ENCODE measurements at places on chromosomes 2 and 18.
A peak's percentile ranks its signal among the peaks of the same experiment; 100 is the strongest.

- no peak for DNase-seq
Measured at GRCh38 chr2:95058466-95058988, 33.0 kb downstream of the MAL start.

- no peak for DNase-seq
Measured at GRCh38 chr2:114170070-114170469, 272.4 kb upstream of the DPP10 start.

DNA sequence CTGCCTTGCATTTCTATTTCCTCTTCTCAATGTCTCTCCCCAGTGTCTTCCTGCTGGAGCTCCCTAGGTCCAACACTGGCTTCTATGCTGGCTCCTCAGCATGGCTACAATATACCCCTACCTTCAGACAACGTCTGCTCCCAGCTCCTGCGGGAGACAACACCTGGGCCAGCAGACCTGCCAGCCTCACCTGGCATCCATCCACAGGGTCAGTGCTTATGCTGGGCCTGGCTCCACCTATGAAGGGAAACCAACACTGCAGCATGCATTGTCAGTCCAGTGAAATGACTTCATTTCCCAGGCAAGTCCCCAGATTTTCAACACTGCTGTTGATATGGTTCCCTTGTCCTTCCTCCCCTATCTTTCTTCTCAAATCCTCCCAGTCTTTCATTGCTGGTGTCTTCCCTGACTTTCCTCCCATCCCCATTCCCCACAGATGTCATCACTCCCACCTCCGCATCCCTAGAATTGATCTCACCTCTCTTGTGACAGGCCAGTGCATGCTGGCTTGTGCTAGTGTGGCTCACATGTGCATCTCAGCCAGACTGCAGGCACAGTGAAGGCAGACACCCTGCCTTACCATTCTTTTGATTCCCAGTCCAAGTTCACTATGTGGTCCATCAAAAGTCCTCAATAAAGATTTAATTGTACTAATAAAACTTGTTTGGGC lies 98.0 kb downstream of the MYO5B start:
- no peak for DNase-seq

DNA sequence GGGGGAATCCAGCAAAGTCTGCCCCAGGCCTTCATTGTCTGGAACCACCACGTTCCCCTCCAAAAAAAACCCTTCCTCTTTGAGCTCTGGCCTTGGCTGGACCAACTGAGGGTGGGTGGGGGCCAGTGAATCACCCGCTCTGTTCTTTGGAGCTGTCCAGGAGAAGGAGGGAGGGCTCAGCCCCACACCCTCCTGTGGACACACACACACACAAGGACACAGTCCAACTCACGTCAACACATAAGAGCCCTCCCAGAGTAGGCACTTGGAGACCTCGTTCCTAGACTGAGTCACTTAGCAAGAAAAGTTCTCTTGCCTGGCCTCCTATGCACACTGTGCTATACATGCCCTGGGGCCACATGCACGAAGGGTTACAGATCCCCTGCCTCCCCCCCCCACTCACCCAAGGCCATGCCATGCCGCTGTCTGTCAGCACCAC lies 1.2 kb upstream of the TNS1 start:
- no peak for DNase-seq

DNA sequence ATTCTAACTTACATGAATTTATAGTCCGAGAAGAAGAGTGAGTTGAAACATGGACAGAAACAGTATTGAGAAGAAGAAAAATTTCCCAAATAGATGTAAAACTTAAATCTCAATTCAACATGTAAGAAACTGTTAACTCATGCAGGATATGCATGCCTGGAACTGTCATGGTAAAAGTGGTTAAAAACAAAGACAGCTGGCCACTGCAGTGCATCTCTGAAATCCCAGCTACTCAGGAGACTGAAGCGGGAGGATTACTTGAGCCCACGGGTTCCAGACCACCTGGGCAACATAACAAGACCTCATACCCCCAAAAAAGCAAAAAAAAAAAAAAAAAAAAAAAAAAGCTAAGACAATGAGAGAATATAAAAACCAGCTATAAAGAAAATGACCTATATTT lies 93.0 kb upstream of the TTC27 start:
- no peak for DNase-seq

DNA sequence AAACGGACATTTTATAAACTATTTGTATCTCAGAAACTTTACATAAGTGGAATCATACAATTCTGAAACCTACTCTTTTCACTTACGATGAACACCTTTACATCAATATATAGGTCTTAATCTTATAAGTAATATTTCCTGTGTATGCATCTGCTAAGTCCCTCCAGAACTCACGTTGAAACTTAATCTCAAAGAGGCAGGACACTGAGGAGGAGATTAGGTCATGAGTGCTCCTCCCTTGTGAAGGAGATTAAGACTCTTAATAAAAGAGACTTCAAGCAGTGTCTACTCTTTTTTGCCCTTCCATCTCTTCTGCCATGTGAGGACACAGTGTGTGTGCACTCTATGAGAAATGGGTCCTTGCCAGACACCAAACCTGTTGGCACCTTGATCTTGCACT lies 94.7 kb upstream of the CDKL4 start:
- DNase-seq: no peak

- peak; percentile 65 for DNase-seq
Measured at GRCh38 chr2:180125245-180125962, 118.3 kb upstream of the CWC22 start.

DNA sequence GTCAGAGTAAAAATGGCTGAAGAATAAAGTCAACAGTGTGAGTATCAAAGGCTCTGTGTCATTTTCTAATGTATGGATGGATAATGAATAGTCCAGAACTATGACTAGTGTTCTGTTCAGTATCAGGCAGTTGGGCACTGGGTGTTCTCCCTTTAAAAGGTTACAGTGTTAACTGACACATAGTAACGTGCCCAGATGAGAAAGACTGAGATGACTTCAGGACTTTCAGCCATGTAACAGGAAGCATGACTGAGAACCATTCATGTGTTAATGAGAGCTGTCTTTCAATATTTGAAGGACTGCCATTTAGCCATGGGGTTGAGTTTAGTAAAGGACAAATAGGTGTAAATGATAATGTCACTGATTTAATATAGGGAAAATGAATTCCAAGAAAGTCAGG lies 187.1 kb downstream of the GULP1 start:
- DNase-seq: peak; percentile 36

GRCh38 chr2:136362676-136363390 lies 244.9 kb upstream of the CXCR4 start:
- peak; percentile 82 for DNase-seq

DNA sequence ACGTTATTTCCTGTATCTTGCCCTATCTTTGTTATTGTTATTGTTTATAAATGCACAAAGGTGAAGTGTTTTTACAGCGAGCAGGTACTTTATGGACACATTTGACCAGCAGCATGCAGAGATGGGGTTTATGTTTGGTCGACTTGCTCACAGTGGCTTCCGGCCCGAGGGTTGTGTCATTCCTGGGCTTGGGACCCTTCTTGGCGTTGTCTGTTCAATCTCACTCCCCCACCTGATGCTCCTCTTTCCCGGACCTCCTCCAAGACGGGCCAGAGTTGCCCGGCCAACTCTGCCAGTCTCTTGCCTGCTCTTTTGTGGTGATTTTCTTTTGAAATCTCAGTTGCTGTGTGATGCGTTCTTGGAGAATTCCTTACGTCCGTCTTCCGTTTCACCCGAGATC lies 153.9 kb downstream of the TWIST2 start:
- DNase-seq: no peak

DNA sequence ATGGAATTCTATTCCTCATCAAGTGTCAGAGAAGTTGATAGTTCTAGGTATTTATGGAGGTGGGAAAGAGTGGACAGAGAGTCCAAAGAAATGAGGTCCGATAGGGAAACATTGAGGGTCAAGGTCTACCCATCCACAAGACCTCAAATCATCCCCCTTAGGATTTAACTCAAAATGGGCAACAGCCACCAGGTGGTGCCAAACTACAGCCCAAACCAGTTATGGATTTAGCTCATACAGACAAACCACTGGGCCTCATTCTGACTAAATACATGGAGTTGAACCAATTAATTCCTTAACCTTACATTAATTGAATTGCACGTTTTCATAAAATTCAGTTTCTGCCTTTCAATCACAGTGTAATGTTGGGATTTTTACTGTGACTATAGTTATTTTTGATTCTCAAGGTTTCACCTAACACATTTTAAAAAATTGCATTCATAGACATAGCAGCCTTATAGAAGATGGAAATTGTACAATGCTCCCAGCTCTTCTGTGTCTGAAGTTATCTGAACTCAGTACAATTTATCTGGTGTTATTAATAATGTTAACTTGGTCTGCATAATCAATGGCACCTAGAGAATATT lies 98.2 kb upstream of the HNMT start:
- DNase-seq: peak; percentile 66

DNA sequence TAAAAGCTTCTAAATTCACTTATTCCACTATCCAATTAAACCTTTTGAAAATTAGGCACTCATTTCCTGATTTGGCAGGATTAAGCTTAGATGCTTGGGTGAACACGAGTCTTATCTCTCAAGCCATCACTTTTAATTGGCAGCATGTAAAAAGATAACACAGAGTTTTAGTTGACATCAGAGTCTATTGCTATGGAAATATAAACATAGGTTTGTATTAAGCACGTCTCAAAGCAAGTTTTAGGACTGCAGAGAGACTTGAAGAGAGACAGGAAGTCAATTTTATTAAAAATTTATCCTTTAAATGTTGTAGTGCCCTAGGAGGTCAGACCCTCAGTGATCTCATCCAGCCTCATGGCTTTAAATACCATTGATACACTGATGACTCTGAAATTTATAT lies 5.6 kb downstream of the RBKS start:
- DNase-seq: no peak

DNA sequence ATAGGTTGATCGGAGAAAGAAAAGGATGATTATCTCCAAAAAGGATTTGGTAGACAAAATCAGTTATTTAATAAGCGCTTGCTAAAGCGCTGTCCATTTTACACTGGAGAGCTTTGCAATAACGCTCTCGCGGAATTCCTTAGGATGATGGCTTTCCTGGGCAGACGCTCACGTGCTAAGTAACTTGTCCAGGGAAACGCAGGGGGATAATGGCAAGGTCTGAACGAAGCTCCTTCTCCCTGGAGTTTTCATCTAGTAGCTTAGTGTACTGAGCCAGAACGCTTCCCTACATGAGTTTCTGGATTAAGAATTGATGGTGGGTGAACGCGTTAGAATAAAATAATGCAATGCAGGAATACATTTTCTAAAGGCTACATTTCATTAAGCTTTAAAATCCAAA lies 739.5 kb upstream of the SALL3 start:
- DNase-seq: no peak

GRCh38 chr18:61209801-61210200 lies 123.4 kb upstream of the CDH20 start:
- DNase-seq: no peak

DNA sequence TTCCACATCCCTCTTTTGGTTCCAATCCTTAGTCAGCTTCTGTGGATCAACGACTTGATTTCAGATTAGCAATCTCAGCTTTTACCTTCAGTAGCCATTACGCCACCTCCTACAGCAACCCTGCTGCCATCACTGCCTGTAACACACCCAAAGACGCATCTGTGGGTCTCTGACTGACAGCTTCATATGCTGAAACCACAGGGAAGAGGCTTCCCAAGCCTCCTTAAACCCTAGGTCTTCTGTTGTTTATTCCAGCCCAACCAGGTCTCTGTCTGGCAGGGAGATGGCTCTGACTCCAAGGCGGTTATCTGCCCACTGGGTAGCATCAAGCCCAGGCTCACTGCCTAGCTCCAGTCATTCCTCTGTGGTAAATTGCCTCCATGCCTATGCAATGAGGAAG lies 28.6 kb upstream of the TRIB2 start:
- no peak for DNase-seq

DNA sequence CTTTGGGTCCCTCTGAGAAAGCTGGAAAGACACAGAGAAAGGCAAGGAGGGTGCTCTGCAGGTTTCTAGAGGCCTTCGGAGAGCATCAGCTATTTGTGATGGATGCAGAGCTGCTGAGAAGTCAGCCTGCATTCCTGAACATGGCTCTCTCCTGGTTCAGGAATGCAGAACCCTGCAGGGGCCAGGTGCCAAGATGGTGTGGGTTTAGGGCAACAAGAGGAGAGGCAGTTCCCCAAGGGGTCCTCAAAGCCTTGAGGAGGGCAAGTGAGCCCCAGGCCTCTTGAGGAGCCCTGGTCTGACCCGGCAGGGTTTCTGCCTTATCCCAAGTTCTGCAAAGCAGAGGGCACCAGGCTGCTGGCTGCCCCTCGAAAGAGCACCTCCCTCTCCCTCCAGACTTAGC lies 93.3 kb downstream of the HS1BP3 start:
- DNase-seq: no peak

- peak; percentile 50 for DNase-seq
Measured at GRCh38 chr2:197516393-197516761, 511 bp downstream of the MOB4 start.

DNA sequence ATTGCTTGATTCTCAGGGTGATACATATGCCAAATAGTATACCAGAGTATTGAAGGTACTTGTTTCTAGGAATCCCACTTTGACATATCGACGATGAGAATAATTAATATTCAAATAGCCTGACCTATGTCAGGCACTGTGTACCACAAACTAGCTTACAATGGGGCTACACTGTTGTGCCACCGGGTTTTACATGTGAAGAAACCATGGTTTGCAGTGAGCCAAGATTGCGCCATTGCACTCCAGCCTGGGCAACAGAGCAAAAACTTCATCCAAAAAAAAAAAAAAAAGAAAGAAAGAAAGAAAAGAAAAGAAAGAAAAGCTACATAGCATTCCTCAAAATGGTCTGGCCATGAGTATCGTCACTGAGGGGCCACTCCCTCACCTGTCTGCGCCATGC lies 25.5 kb downstream of the GYPC start:
- DNase-seq: no peak

GRCh38 chr2:12684471-12684936 lies 32.2 kb upstream of the TRIB2 start:
- no peak for DNase-seq

GRCh38 chr2:137770166-137770565 lies 194.1 kb upstream of the HNMT start:
- DNase-seq: no peak

DNA sequence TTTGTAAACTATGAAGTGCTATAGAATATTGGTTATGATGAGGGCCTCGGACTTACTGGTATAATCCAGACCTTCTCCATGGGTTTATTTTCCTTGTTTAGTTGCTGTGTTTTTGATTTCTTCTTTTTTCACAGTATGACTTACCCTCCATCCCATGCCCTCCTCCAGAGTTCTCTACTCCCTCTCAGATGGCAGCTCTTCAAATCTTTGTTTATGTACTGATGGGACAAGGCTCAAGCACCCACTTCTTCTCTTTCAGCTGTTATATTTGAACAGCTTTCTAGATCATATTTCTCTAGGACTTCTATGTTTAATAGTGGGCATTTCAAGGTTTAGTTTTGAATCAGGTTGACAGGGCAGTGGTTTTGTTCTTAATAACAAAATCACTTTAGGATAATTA lies 43.9 kb downstream of the CLIP4 start:
- DNase-seq: no peak

GRCh38 chr2:24245986-24246776 lies 71.3 kb downstream of the FAM228A start:
- DNase-seq: no peak

DNA sequence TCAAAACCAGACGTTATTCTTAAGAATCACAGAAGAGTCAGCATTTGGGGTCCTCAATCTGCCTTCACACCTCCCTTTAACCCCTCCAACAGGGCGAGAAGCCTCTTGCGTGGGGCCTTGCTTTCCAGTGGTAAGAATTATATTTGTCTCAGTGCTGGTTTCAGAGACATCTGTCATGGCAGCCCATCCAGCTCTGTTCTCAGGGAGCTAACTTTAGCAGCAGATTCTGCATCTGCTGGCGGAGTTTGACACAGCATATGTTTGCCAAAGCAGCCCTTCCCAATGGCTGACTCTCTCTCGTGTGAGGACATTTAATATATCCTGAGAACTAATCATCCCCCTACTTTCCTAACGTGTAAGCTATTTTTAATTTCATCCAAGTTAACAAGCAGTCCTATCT lies 91.5 kb upstream of the BCL11A start:
- no peak for DNase-seq

All from GM12865 (cell line).